Cardiac atrium fibroblast (primary cell): ENCODE measurements at places on chromosomes 11 and 22. TPM values are rescaled to one million over a fixed set of nuclear protein-coding genes. Genes with fewer than 3 reads are reported as not detected.

Gene FAM83F
- total RNA-seq = 0.18 TPM in 1 of 2 replicates, not detected in the other

Gene CENPM
- 3.7 and 9.6 TPM in 2 replicates for total RNA-seq

Gene TRIM22
- 21.7 and 56.9 TPM in 2 replicates for total RNA-seq

Gene ROBO4
- total RNA-seq = 25.6 and 32.9 TPM in 2 replicates

Gene SAA2
- 6.8 TPM in 1 of 2 replicates, not detected in the other for total RNA-seq

Gene MPZL2
- total RNA-seq = 0.18 and 0.65 TPM in 2 replicates

Gene HSPB2
- total RNA-seq = 0.36 and 1.9 TPM in 2 replicates

Gene SAA4
- total RNA-seq = not detected in 2 replicates

Gene OR52R1
- total RNA-seq = not detected in 2 replicates

Gene TMEM184B
- 62.6 and 80.5 TPM in 2 replicates for total RNA-seq

Gene HYLS1
- total RNA-seq = 5.1 and 6.6 TPM in 2 replicates

Gene C11orf87
- total RNA-seq = not detected in 2 replicates

Gene PPP1R14B
- 200 and 229 TPM in 2 replicates for total RNA-seq

Gene CARD18
- not detected in 2 replicates for total RNA-seq

Gene RFPL2
- not detected in 2 replicates for total RNA-seq

Gene SLCO2B1
- total RNA-seq = 0.32 and 9.7 TPM in 2 replicates

Gene MPZL3
- total RNA-seq = 0.49 TPM in 1 of 2 replicates, not detected in the other

Gene ZFTA
- total RNA-seq = 16.5 and 28.2 TPM in 2 replicates

Gene OR51B5
- total RNA-seq = not detected in 2 replicates

Gene ACER3
- 8.7 and 20.9 TPM in 2 replicates for total RNA-seq

Gene MRGPRE
- total RNA-seq = not detected in 2 replicates
